ENCODE measurements at places on chromosomes 2 and 18. TPM values are rescaled to one million over a fixed set of nuclear protein-coding genes. Genes with fewer than 3 reads are reported as not detected.
A peak's percentile ranks its signal among the peaks of the same experiment; 100 is the strongest.

- DNase-seq, result peak; percentile 73
- H3K4me1 ChIP-seq, result peaks cover 23% of the 10 kb centered on the region
- no peak overlapping the region for H3K27ac ChIP-seq
These were observed 14.1 kb downstream of the KLF11 start for GRCh38 chr2:10057231-10058107.

- no peak overlapping the region for H3K4me3 ChIP-seq
- H3K27ac ChIP-seq, result no peak overlapping the region
- no peaks in the 10 kb centered on the region for H3K36me3 ChIP-seq
These were observed 97.4 kb upstream of the MGAT4A start for GRCh38 chr2:98828369-98828744.

The ABCB11 gene
- total RNA-seq, result not detected

- no peaks in the 10 kb centered on the region for H3K36me3 ChIP-seq
- peak; percentile 60 for DNase-seq
- H3K4me1 ChIP-seq, result peaks cover 10% of the 10 kb centered on the region
- no peak overlapping the region for H3K27ac ChIP-seq
- no peak overlapping the region for H3K4me3 ChIP-seq
These were observed 2.0 kb upstream of the GAL3ST2 start for GRCh38 chr2:241774419-241775222.

DNA sequence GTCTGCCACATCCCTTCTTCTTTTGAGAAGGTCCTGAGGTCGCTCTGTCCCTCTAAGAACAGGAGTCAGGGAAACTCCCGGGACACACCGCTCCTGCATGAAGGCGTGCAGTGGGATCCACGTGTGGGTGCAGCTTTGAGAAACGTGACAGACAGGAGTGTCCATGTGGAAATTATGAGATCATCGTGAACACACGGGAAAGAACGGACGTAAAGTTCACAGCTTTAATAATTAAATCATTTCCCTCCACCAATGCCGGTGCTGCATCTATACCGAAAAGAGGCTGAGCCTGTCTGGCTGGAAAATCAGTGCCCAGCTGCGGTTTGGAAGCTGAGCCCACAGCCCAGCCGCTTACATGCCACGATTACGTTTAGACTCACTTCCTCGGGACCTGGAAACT lies 372.4 kb upstream of the SALL3 start:
- DNase-seq, result no peak
- H3K27ac ChIP-seq, result no peak overlapping the region
- no peaks in the 10 kb centered on the region for H3K27me3 ChIP-seq
- H3K4me3 ChIP-seq, result no peak overlapping the region
- no peaks in the 10 kb centered on the region for H3K36me3 ChIP-seq

- H3K27ac ChIP-seq, result no peak overlapping the region
- no peaks in the 10 kb centered on the region for H3K36me3 ChIP-seq
- peaks cover 24% of the 10 kb centered on the region for H3K27me3 ChIP-seq
- peaks cover 10% of the 10 kb centered on the region for H3K4me1 ChIP-seq
- peak; percentile 9 for DNase-seq
These were observed 38.6 kb upstream of the GPC1 start for GRCh38 chr2:240396623-240397541.

DNA sequence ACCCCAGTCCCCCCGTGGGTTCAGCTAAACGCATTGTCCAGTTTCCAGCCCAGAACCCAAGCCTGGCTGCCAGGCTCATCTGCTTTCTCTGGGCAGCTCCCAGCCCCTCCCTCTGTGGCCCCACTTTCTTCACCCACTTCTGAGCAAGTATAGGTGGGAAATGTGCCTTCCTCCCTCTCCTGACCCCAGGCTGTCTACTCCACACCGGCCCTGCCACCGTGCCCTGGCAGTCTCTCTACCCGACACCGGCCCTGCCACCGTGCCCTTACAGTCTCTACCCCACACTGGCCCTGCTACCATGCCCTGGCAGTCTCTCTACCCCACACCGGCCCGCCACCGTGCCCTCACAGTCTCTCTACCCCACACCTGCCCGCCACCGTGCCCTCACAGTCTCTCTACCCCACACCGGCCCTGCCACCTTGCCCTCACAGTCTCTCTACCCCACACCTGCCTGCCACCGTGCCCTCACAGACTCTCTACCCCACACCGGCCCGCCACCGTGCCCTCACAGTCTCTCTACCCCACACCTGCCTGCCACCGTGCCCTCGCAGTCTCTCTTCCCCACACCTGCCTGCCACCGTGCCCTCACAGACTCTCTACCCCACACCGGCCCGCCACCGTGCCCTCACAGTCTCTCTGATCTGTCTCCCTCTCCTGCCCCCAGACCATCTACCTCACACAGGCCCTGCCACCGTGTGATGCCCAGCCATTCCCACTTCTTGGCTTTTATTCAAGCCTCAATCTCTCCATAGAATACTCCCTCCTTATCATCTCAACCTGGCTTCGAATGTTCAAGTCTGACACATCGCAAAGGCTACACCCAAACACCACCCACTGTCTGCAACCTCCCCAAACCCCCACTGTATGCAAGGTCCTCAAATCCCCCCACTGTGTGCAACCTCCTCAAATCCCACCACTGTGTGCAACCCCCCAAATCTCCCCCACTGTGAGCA lies 108.9 kb downstream of the TPO start:
- no peaks in the 10 kb centered on the region for H3K27me3 ChIP-seq
- no peak for DNase-seq
- H3K4me3 ChIP-seq, result no peak overlapping the region
- H3K4me1 ChIP-seq, result no peaks in the 10 kb centered on the region
- H3K27ac ChIP-seq, result no peak overlapping the region

The PDCL3 gene
- total RNA-seq, result 22.4 TPM

GRCh38 chr2:67670747-67671183 lies 273.6 kb downstream of the ETAA1 start:
- DNase-seq, result no peak
- no peak overlapping the region for H3K27ac ChIP-seq
- no peaks in the 10 kb centered on the region for H3K36me3 ChIP-seq
- no peaks in the 10 kb centered on the region for H3K4me1 ChIP-seq

The CCL20 gene
- total RNA-seq, result 4.3 TPM

- DNase-seq, result no peak
- H3K4me3 ChIP-seq, result no peak overlapping the region
- no peaks in the 10 kb centered on the region for H3K36me3 ChIP-seq
- H3K27ac ChIP-seq, result no peak overlapping the region
- H3K27me3 ChIP-seq, result no peaks in the 10 kb centered on the region
These were observed 69.7 kb downstream of the EIPR1 start for GRCh38 chr2:3307901-3308300.

DNA sequence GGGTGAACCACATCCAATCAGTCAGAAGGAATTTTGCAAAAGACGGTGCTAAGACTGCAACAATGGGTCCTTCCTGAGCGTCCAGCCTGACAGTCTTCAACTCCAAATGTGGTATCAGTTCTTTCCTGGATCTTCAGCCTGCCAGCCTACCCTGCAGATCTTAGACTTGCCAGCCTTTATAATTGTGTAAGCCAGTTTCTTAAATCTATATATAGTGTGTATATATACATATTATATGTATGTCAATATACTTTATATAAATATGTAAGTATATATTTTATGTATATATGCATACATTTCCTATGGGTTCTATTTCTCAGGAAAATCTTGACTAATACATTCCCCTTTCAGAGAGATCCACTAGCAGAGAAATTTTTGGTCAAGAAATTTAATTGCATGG lies 245.5 kb downstream of the FHOD3 start:
- H3K27ac ChIP-seq, result no peak overlapping the region
- no peaks in the 10 kb centered on the region for H3K36me3 ChIP-seq
- H3K4me1 ChIP-seq, result no peaks in the 10 kb centered on the region

The VWA3B gene
- total RNA-seq, result not detected

The SMYD1 gene
- 2.4 TPM for total RNA-seq

The IL1RL2 gene
- not detected for total RNA-seq

GRCh38 chr2:227933884-227934283 lies 62.5 kb downstream of the DAW1 start:
- no peaks in the 10 kb centered on the region for H3K36me3 ChIP-seq
- no peak overlapping the region for H3K4me3 ChIP-seq
- H3K27ac ChIP-seq, result no peak overlapping the region
- H3K4me1 ChIP-seq, result no peaks in the 10 kb centered on the region

The DNAJC5G gene
- total RNA-seq, result not detected

The EGR4 gene
- not detected for total RNA-seq

Data from SJCRH30 (cell line).